ENCODE measurements at places on chromosomes 1 and 21. TPM values are rescaled to one million over a fixed set of nuclear protein-coding genes. Genes with fewer than 3 reads are reported as not detected.

- no peaks in the 10 kb centered on the region for H3K36me3 ChIP-seq
- no peak overlapping the region for H3K27ac ChIP-seq
- no peak overlapping the region for H3K4me3 ChIP-seq
- no peak for DNase-seq
- no peaks in the 10 kb centered on the region for H3K27me3 ChIP-seq
- H3K4me1 ChIP-seq: no peaks in the 10 kb centered on the region
Measured at GRCh38 chr1:221829327-221830015, 87.6 kb upstream of the DUSP10 start.

DNA sequence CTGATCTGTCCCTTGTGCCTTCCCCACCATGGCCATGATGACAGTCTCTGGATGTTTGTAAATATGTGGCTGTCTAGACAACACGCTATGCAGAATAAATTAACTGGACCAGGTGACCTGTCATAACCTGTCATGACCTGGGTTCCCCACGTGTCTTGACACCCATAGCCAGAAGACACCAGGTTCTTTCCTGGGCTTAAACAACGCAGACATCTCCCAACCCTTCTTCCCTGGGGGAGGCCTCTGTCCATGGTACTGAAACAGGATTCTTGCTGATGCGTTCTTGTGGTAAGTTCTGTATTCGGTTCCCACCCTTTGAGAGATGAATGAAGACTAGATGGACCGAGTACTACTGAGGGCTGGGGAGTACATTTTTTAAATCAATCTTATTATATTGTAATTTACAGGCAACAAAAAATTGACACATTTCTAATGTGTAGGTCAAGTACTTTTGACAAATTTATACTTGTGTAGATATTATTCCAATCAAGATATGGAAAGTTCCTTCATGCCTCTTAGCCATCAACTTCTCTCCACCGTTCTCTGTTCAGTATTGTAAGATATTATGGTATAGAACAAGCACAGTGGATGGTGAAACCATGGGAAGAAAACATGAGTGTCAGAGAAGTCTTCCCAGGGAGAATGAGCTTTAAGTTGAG is 738.8 kb downstream of the PTPRU start:
- no peak overlapping the region for H3K27ac ChIP-seq
- H3K4me3 ChIP-seq: no peak overlapping the region
- no peak for DNase-seq
- no peaks in the 10 kb centered on the region for H3K4me1 ChIP-seq

DNA sequence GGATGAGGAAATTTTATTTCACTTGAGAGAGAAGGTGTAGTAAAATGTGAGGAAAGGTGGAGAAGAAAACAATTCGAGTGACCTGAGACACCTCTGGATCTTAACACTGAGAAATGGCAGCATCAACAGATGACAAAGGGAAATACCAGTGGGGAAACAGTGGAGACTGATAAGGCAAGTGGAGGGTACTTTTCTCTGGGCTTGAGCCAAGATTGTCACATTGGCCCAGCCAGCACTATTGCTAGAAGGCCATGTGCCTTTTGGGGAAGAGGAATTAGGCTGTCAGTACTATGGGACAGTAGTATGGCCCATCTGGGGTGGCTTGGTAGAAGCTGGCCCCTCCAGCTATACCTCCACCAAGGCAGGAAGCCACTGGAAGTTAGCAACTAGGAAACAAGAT is 8.4 kb downstream of the SYPL2 start:
- H3K4me3 ChIP-seq: no peak overlapping the region
- no peak for DNase-seq
- no peak overlapping the region for H3K27ac ChIP-seq
- H3K27me3 ChIP-seq: no peaks in the 10 kb centered on the region
- H3K36me3 ChIP-seq: no peaks in the 10 kb centered on the region

GRCh38 chr21:46265736-46266525 is 19.5 kb downstream of the MCM3AP start:
- H3K4me3 ChIP-seq: no peak overlapping the region
- peaks cover 76% of the 10 kb centered on the region for H3K36me3 ChIP-seq
- no peaks in the 10 kb centered on the region for H3K27me3 ChIP-seq
- H3K4me1 ChIP-seq: no peaks in the 10 kb centered on the region
- DNase-seq: no peak

DNA sequence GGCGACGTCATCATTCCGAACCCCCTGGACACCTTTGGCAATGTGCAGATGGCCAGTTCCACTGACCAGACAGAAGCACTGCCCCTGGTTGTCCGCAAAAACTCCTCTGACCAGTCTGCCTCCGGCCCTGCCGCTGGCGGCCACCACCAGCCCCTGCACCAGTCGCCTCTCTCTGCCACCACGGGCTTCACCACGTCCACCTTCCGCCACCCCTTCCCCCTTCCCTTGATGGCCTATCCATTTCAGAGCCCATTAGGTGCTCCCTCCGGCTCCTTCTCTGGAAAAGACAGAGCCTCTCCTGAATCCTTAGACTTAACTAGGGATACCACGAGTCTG is 10.0 kb downstream of the PROX1 start:
- H3K4me3 ChIP-seq: no peak overlapping the region
- no peaks in the 10 kb centered on the region for H3K36me3 ChIP-seq

- H3K27ac ChIP-seq: no peak overlapping the region
- H3K4me1 ChIP-seq: no peaks in the 10 kb centered on the region
- H3K4me3 ChIP-seq: no peak overlapping the region
- H3K27me3 ChIP-seq: no peaks in the 10 kb centered on the region
- H3K36me3 ChIP-seq: no peaks in the 10 kb centered on the region
- no peak for DNase-seq
Measured at GRCh38 chr1:225577241-225577640, 75.7 kb downstream of the ENAH start.

DNA sequence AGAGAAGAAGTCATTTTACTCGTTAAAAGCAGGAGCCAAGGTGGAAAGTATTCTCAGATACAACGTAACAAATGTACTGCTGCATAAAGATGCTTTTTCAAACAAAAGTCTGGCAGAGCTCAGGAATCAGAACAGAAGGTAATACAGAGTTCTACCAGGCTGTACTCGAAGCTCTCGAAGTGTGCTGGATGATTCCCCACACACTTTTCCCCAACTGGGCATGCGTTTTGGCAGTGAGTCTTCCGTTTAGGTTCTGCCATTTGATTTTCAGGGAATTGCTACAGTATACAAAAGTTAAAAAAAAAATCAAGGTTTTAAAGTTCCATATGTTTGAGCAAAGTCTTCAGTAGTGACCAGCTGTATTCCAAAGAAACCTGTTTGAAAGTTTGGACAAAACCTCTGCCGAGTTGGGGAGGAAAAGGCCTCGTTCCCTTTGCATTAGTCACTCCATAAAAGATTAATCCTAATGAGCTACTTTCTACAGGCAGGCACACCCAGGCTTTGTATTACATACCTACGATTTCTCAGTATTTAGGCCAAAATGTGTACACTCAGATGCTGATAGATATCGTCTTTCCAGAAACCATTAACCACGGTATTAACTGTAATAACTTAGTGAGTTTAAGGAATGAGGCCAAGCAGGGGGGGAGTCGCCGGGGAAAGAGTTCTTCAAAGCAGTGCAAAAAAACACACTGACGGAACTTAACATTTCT is 477.1 kb downstream of the LMO4 start:
- no peaks in the 10 kb centered on the region for H3K27me3 ChIP-seq
- no peak for DNase-seq
- no peaks in the 10 kb centered on the region for H3K36me3 ChIP-seq
- H3K4me3 ChIP-seq: peak overlapping the region; percentile 4

- no peak overlapping the region for H3K4me3 ChIP-seq
- H3K4me1 ChIP-seq: no peaks in the 10 kb centered on the region
- H3K36me3 ChIP-seq: peaks cover 68% of the 10 kb centered on the region
- H3K27ac ChIP-seq: no peak overlapping the region
- no peaks in the 10 kb centered on the region for H3K27me3 ChIP-seq
- peak; percentile 76 for DNase-seq
Measured at GRCh38 chr1:204429746-204430145, 18.1 kb upstream of the PPP1R15B start.

- no peaks in the 10 kb centered on the region for H3K27me3 ChIP-seq
- H3K27ac ChIP-seq: no peak overlapping the region
- H3K4me3 ChIP-seq: no peak overlapping the region
Measured at GRCh38 chr21:42923553-42924432, 1.6 kb downstream of the ERVH48-1 start.

GRCh38 chr1:213394837-213395236 is 343.8 kb downstream of the RPS6KC1 start:
- no peak overlapping the region for H3K4me3 ChIP-seq
- DNase-seq: no peak
- no peaks in the 10 kb centered on the region for H3K4me1 ChIP-seq
- no peak overlapping the region for H3K27ac ChIP-seq

GRCh38 chr1:170460001-170460400 is 72.0 kb upstream of the GORAB start:
- H3K36me3 ChIP-seq: no peaks in the 10 kb centered on the region
- H3K4me3 ChIP-seq: no peak overlapping the region
- DNase-seq: no peak
- no peak overlapping the region for H3K27ac ChIP-seq
- H3K4me1 ChIP-seq: no peaks in the 10 kb centered on the region

- H3K4me3 ChIP-seq: no peak overlapping the region
- no peaks in the 10 kb centered on the region for H3K36me3 ChIP-seq
- H3K4me1 ChIP-seq: peaks cover 37% of the 10 kb centered on the region
- no peaks in the 10 kb centered on the region for H3K27me3 ChIP-seq
- DNase-seq: no peak
- peak overlapping the region; percentile 52 for H3K27ac ChIP-seq
Measured at GRCh38 chr1:116495535-116495934, 75.3 kb downstream of the CD58 start.

UMODL1 gene
- not detected for total RNA-seq

C4BPA gene
- total RNA-seq: 272 TPM

RRP1 gene
- 18.8 TPM for total RNA-seq

DNA sequence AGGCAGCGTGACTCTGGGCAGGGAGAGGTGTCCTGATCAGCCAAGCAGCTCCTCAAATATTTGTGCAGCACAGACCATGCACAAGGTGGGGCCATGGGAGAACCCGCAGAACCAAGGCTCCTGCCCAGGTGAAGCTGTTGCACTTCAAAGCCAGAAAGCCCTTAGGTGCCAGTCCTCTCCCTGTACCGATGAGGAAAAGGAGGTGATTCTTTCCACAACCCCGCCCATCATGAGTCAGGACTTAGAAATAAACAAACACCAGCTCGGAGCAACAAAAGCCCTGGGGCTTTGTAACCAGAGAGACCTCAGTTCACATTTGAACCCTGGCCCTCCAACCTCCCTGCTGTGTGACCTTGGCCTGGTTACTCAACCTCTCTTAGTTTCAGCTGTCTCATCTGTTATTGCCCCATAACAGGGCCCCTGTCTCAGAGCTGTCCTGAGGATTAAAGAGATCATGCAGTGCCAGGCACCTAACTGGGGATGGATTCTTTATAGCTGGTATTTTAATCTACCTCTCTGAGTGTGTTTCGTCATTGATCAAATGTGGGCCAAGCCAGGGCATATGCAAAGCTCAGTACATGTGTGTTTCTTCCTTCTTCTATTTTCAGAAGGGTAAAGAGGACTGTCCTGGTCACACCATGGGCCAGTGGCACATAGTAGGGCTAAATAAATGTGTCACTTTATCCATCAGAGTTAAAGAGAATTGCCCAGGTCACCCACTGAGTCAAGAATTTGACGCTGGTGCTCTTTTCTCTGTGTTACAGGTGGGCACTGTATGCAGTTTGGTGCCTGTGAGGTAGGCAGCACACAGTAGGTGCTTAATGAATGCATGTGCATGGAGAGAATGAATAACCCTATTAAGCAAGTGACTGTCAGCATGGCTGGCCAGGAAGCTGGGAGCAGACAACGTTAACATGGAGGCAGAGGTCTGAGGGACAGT is 1.4 kb downstream of the LDLRAD1 start:
- H3K36me3 ChIP-seq: no peaks in the 10 kb centered on the region
- no peaks in the 10 kb centered on the region for H3K4me1 ChIP-seq
- H3K27ac ChIP-seq: peak overlapping the region; percentile 56

GRCh38 chr1:41557751-41558455 is 73.4 kb upstream of the EDN2 start:
- no peaks in the 10 kb centered on the region for H3K27me3 ChIP-seq
- H3K4me3 ChIP-seq: no peak overlapping the region
- no peaks in the 10 kb centered on the region for H3K36me3 ChIP-seq
- no peaks in the 10 kb centered on the region for H3K4me1 ChIP-seq
- no peak overlapping the region for H3K27ac ChIP-seq

FCGR1A gene
- total RNA-seq: 52.5 TPM

- DNase-seq: no peak
- H3K4me3 ChIP-seq: no peak overlapping the region
- peaks cover 85% of the 10 kb centered on the region for H3K4me1 ChIP-seq
- peak overlapping the region; percentile 60 for H3K27ac ChIP-seq
- peaks cover 7% of the 10 kb centered on the region for H3K36me3 ChIP-seq
Measured at GRCh38 chr1:8411803-8412182, 93.9 kb downstream of the SLC45A1 start.

DNA sequence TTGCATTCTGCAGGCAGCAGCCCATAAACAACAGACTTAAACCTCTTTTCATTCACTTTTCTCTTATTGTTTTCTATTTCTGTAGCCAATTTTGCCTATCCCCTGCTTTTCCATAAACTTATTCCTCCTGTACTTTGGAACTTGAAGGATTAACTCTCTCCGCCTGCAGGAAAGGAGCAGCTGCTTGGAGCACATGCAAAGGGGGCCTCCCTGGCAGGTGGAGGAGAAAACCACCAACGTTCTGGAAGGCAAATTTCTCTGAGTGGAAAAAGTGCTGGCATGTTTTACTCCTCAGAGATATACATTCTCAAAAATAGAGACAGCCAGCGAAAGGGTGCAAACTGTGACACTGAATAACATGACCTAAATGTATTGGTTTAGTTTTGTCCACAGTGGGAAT is 33.6 kb downstream of the RGS21 start:
- H3K4me1 ChIP-seq: no peaks in the 10 kb centered on the region
- H3K27ac ChIP-seq: no peak overlapping the region
- no peak overlapping the region for H3K4me3 ChIP-seq
- no peaks in the 10 kb centered on the region for H3K27me3 ChIP-seq
- no peaks in the 10 kb centered on the region for H3K36me3 ChIP-seq

DNA sequence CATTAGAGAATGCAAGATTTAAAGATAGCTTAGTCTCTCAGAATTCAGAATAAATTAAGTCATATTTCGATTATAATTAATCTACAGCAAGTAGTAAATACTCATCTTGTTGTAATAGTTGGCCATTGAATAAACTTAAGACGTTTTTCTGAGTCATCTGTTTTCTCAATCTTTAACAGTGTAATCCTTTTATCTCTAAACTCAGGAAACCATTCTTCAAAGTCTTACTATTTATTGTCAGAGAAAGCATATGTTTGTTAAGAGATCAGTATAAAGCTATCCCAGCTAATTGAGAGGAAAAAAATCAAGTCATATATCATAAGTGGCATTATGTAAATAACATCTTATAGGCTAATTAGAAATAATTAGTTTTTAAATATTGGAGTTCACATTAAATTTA is 201.2 kb upstream of the ADAMTS5 start:
- no peaks in the 10 kb centered on the region for H3K36me3 ChIP-seq
- H3K27ac ChIP-seq: no peak overlapping the region
- no peaks in the 10 kb centered on the region for H3K27me3 ChIP-seq
- no peaks in the 10 kb centered on the region for H3K4me1 ChIP-seq
- no peak for DNase-seq

GRCh38 chr1:60998786-60999185 is 83.6 kb upstream of the NFIA start:
- H3K4me3 ChIP-seq: no peak overlapping the region
- no peaks in the 10 kb centered on the region for H3K4me1 ChIP-seq
- H3K27ac ChIP-seq: no peak overlapping the region
- no peak for DNase-seq
